ENCODE measurements at places on chromosomes 6 and 20. TPM values are rescaled to one million over a fixed set of nuclear protein-coding genes. Genes with fewer than 3 reads are reported as not detected.

GRCh38 chr20:62595491-62595890 is 46.8 kb upstream of the SLCO4A1 start:
- DNase-seq = peak; percentile 74

DNA sequence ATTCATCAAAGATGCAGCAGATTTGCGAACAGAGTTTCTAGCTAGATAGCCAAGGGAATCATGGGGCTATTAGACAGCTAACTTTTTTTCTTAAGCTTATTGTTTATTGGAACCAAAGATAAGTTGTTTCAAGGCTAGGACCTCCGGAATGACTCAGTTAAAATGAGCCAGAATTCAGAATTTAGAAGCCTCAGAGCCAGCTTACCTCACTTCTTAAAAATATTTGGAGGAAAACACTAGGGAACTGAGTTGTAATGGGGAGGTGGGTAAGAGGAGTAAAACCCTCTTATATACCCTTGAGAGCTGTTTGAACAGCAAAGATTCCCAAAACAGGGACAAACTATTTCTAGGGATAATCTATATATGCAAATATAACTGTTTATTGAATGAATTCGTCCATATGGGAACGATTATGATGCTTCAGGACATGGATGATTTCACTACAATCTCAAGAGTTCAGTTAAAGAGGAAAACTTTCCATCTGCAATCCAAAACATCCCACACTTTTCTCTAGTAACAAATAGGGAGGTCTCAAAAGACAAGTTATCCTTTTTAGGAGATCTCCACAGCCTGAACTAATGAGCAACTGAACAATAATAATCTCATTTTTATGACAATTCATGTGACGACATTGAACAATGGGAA is 12.6 kb upstream of the CARMIL1 start:
- no peak for DNase-seq

GRCh38 chr6:144873623-144874378 is 588.7 kb downstream of the UTRN start:
- no peak for DNase-seq

DNA sequence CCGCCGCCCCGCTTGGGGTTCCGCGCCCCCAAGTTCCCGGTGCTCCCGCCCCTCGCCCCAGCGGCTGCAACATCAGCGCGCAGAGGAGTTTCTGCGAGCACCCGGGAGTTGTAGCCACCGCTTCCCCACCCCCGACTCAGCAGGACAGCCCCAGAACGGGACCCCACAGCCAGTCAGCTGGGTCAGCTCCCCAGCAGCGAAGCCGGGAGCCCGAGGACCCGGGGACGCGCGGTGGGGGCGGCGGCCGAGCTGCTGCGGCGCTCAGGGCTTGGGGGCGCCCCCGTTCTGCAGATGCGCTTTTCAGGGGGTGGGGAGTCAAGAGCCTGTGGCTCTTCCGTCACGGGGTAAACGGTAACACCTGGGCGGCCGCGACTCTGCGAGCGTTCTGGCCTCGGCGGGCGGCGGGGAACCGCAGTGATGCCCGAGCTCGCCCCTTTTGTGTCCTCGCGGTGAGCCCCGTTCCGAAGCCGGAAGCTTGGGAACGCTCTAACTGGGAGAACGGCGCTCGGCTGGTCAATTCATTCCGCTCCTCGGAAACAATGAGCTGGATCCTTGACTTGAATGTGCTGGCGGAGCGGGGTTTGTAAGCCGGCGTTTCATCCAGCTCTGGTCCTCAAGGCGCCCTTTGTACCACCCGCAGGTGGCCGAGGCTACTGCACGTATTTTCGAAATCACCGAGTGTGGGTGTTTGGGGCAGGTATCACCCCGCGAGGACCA is 774 bp downstream of the PLEKHG1 start:
- peak; percentile 74 for DNase-seq

GRCh38 chr6:89209457-89209856 is 7.7 kb downstream of the GABRR1 start:
- no peak for DNase-seq

DNA sequence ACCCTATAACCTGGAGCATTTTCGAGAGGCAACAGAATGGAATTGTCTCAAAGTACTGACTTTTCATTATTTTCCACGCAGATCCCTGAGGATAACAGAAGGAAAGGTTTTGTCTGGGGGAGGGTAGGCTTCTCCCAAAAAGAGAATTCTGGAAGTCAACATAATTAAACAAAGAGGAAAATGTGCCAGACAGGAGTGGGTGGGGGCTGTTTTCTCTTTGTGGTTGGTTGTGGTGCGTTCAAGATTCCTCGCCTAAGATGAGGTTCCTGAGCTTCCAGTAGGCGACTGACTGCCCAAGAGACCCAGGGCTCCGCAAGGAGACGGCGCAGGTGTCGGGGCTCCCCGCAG is 70.4 kb downstream of the SOX4 start:
- DNase-seq = no peak

DNA sequence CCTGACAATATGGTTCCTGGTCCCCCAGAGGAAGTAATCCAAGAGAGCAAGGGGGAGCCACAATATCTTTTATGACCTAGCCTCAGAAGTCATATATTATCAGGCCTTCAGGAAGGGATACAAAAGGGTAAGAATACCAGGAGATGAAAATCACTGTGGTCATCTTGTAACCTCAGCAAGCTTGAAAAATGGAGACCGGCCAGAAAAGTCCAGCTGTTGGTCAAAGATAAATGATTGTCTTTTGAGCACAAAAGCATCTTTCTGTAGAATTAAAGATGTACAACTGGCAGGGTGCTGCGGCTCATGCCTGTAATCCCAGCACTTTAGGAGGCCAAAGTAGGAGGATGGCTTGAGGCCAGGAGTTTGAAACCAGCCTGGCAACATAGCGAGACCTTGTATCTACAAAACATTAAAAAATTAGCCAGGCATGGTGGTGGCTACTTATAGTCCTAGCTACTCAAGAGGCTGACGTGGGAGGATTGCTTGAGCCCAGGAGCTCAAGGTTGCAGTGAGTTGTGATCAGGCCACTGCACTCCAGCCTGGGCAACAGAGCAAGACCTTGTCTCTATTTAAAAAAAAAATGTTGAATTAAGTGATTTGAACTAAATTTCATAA is 118.0 kb upstream of the MARCKS start:
- no peak for DNase-seq

DNA sequence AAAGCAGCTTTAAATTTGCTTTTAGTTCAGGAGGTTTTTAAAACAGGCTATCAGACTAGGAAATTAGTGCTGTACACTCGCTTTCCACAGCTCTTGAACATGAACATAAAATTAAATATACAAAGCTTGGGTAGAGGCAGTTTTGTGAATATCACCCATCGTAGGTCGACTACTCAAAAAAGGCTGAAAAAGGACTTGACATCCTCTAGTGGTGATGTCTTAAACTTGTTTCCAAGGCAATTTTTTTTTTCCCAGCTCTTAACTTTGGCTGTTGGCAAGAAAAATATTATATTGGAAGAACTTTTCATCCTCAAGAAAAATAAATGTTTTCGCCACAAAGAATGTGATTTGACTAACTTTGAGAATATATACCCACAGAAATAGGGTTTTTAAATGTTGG is 2.9 kb downstream of the MAP7 start:
- DNase-seq = no peak

Gene LTA
- total RNA-seq = not detected

Gene EYA4
- 19.5 TPM for total RNA-seq

Gene FAM209B
- total RNA-seq = not detected

Gene GSTA1
- not detected for total RNA-seq

Gene LAMP5
- total RNA-seq = not detected

Gene PLG
- not detected for total RNA-seq
